T-helper 2 cell (primary cell): ENCODE measurements at places on chromosomes 6 and 20.

DNA sequence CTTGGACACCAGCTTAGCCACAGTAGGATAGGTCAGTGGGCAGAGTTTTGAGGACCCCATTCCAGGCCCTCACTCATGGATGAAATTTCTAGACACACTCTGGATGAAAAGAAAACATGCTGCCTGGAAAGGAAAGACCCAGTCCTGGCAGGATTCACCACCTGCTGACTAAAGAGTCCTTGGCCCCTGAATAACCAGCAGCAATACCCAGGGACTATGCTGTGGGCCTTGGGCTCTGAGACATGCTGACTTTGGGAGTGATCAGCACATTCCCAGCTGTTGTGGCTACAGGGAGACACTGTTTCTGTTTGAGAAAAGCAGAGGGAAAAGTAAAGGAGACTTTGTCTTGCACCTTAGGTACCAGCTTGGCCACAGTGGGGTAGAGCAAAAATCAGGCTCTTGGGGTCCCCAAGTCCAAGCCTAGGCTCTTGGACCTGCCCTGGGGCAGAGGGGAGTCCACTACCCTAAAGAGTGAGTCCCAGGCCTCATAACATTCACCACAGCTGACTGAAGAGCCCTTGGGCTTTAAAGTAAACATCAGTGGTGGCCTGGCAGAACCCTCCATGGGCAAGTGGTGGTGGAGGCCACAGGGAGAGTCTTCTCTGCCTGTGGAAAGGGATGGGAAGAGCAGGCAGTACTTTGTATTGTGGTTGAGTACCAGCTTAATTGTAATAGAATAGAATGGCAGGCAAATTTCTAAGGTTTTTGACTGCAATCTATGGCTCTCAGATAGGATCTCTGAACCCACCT lies 516.8 kb downstream of the BCKDHB start:
- DNase-seq: no peak

GRCh38 chr6:113631666-113632065 lies 225.5 kb upstream of the MARCKS start:
- DNase-seq: no peak

DNA sequence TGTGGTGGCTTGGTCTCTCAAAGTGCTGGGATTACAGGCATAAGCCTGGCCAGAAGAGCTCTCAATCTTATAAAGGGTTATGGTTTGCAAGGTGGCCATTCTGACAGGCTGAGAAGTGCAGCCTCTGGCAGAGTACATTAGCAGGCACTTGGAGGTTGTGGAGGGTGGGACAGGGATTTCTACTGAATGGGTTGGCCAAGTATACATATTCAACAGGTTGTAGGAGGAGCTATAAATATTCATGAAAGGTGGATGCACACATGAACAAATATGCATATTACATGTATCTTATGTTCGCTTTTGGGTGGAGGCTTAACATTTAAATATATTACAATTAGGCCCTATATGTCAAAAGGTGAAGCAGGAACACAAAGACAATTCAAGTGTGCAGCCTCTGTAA lies 20.0 kb upstream of the KCNK5 start:
- no peak for DNase-seq

- peak; percentile 85 for DNase-seq
These were observed 11.5 kb downstream of the PRDM1 start for GRCh38 chr6:106097411-106098231.

- no peak for DNase-seq
These were observed 63.6 kb downstream of the CARMIL1 start for GRCh38 chr6:25342802-25343201.

- no peak for DNase-seq
These were observed 48.8 kb upstream of the CDH22 start for GRCh38 chr20:46357030-46357514.

DNA sequence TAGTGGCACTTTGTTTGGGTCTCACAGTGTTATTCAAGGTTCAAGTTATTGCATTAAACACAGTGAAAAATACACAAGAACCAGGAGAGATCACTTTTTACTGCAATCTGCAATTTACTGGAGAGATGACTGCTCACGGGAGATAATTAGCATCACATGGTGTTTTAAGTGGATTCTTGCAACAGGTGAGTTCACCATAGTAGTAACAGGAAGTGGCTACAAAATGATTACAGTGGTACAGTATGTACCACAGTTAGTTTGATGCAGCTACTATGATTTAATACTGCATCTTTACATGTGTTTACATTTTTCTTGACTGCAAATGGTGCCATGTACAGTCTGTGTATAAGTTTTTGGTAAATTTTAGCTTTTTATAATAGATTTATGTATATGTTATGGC lies 96.5 kb upstream of the SCP2D1 start:
- DNase-seq: no peak

- no peak for DNase-seq
These were observed 458.7 kb upstream of the RUNX2 start for GRCh38 chr6:44869321-44869897.

- DNase-seq: no peak
These were observed 165.9 kb upstream of the IRAK1BP1 start for GRCh38 chr6:78701407-78701806.

DNA sequence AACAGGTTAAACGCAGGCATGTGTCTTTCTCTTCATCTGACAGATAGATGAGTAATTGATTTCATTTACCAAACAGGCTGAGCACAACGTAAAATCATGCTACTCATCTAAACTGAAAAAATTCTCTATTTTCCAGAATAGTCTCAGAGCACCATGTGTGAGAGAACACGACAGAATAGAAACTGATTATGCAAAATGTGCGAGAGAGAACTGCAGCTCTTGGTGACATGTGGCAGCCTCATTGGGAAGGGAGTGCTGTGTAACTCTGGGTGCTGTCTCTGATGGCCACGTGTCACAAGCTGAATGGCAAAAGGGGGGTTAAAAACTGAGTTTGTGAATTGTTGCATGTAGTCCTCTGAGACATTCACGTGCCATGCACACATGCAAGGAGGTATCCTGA lies 143.7 kb upstream of the ATXN1 start:
- DNase-seq: no peak

DNA sequence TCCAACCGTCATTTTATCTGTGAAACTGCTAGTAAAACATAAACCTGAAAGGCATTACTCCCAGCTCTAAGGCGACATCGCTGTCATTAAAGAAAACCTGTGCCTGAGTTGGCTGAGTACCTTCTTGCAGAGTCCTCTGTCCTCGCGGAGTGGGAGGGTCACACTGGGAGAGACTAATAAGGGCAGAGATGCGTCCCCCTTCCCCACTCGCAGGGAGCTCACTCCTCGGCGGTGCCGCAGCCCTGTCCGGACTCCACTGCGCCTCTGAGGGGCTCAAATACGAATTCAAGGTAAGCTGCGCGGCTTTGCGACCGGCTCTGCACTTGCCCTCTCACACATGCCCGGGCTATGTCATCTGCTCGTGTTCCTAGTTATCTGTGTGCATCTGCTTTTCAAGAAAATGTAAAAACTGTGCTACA lies at the start of gene COL19A1:
COL19A1 (plus strand) TSS at position 206 of the 419 bp plus-strand sequence. CDS start 13,012 bp downstream, outside the sequence.
- no peak for DNase-seq

- no peak for DNase-seq
These were observed 44.5 kb upstream of the GJE1 start for GRCh38 chr6:142087950-142088857.

DNA sequence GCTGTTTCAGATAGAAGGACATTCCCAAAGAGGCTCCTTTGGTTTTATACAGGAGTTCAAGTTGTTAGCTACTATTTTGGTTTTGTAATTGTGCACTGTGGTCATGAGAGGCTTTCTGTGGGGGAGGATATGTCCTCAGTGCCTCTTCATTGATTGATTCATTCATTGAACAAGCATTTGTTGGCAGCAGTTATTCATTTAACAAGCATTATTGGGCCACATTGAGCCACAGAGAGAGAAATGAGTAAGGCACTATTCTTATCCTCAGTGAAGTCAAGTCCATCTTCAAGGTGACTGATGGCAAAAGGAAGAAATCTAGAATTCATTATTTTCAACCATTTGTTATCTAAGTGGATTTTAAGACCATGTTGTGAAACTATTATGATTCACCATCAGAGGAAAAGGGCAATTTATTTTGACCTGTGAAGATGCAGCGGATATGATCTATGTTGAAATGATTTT lies 697.2 kb upstream of the CITED2 start:
- no peak for DNase-seq

DNA sequence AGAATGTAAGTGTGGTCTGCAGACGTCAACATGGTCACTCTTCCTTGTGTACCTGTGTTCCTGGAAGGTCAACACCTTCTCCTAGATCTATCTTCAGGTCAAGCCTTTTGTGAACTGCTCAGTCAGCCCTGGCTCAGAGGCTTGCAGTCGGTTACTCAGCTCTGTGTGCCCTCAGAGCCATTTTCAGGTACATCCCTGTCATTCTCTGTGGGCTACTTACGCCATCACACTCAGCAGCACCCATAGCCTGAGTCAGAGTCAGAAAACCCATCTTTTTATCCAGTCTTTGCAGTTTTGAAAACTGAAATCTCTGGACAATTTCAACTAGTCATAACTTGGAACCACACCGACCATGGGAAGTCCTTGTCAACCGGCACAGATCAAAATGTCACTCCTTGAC lies 35.3 kb downstream of the TGM3 start:
- no peak for DNase-seq

DNA sequence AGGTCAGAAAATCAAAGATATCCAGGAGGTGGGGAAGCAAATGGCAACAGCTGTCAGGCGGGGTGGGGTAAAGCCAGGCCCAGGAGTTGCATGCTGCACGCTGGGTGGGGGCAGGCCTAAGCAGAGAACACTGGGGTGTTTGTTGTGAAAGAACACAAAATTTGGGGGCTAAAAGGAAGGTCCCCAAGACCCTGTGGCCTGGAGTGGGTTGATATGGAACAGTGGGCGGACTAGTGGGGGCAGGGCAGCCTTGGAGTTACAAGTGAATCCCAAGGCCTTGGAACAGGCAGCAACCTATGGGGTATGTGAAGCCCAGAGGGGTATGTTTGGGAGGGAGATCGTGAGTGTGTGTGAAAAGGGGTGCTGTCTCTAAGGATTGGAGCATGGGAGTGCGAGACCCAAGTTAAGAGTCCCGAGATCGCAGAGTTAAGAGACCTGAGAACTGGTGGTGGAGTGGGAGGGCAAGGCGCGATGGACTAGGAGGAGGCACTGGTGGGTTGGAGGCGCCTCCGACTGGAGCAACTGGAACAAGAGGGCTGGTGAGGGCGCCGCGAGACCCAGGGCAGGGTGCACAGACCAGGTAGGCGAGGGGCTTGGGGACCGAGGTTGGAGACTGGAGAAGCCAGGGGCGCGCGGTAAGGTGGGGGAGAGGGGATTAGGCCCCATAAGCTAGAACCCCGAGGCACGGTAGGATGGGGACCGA lies 658 bp downstream of the CUL7 start:
- peak; percentile 7 for DNase-seq

DNA sequence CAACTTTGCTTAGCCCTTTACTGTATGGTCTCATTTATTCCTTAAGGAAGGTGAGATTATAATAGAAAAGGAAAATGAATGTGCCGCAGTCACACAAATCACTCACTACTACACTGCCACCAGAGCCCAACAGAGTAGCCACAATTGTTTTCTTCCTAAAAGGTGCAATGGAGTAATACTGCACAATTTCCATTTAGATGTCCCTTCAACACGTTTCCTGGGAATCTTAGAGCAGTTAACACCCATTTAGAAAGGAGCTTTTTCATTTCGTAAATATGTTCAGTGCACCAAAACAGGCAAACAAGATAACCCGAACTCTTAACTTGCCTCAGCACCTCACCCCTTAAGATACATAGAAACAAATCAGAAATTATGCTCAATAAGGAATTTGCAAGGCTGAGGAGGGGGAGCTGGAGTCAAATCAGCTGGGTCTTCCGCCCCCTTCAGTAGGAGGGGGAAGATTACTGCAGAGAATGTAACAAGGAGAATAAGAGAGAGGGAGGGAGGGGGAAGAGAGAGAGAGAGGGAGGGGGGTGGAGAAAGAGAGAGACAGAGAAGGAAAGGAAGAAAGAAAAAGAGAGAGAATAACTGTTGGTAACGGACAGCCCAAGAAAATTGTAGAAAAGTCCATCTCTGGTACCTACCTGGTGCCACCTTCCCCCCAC lies 155.5 kb downstream of the BCAS1 start:
- no peak for DNase-seq

DNA sequence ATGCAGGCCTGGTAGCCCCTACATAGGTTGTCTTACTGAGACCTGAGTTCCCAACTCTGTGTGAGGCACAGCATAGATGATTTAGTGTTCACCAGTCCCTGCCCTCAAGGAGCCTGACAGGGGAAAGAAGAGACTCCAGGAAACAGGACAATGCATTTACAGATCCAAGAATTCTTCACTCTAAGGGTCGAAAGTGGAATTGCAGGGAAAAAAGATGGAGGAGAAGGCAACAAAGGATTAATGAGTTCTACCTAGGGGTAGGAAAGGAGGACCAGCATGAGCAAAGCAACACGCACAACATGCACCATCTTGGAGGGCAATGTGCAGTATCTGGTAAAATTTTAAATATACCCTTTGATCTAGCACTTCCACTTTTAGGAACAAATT lies 5.9 kb downstream of the SPAG4 start:
- DNase-seq: no peak

- no peak for DNase-seq
These were observed 13.6 kb upstream of the UBR2 start for GRCh38 chr6:42550277-42550676.

DNA sequence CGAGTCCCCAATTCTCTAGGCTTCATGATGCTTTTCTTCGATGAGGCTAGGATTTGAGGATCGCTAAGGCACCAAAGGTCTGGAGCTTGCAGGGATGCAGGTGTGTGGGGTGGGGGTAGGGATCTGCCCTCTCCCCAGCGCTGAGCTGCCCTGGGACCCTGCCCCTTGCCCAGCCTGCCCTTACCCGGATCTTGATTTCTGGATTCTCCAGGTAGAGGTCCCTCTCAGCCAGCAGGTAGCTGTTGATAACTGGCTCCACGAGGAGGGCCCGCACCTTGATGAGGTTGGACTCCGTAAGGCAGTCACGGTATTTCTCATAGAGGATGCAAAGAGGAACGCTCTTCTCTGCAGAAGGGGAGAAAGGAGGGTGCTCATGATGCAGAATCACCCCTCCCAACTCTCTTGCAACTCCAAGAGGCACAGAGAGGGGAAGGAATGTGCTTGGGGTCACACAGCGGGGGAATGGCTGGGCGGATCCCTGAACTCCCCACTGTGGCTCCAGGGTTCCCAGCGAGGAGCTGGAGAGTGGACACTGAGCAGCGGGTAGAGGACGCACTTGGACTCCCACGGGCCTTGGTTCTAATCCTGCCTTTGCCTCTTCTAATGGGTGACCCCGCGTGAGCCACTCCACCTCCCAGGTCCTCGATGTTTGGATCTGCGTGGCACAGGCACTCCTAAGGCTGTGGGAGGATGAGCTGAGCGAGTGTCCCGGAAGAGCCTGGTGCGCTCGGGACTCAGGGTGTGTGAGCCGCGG lies 32.7 kb downstream of the TGM2 start:
- no peak for DNase-seq

DNA sequence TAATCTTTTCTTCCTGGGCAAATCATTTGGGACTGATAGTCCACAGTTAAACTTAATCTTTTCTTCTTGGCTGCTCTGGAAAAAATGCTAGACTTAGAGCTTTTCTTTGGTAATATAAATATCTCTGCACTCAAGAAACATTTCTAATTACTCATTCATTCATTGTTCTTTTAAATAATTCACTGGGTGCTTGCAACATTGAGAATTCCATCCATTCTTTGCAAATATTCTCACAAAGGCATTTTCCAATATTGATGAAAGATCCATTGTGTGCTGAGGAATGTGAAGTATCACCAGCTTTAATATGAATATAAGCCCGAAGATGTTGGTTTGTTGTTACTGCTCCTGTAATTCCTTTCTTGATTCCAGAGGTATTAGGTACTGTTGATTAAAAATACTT lies 38.4 kb downstream of the AKAP7 start:
- no peak for DNase-seq

GRCh38 chr6:3341467-3341866 lies 82.7 kb downstream of the PSMG4 start:
- no peak for DNase-seq

- no peak for DNase-seq
These were observed 409.5 kb downstream of the ADGRB3 start for GRCh38 chr6:69044534-69044933.
